ENCODE measurements at places on chromosomes 6 and 20. TPM values are rescaled to one million over a fixed set of nuclear protein-coding genes. Genes with fewer than 3 reads are reported as not detected.

Gene COL19A1
- 12.1 TPM for total RNA-seq

Gene TSPO2
- total RNA-seq: not detected

Gene FNDC11
- 0.31 TPM for total RNA-seq

Gene KHDC3L
- 0.83 TPM for total RNA-seq

Gene SFTA2
- total RNA-seq: not detected

Gene SLC17A3
- not detected for total RNA-seq

Gene SRSF12
- 8.2 TPM for total RNA-seq

- no peak for DNase-seq
Observed at GRCh38 chr20:19583532-19584175, 174.4 kb upstream of the RIN2 start.

GRCh38 chr6:4323322-4323721 lies 187.9 kb upstream of the ECI2 start:
- DNase-seq: no peak

DNA sequence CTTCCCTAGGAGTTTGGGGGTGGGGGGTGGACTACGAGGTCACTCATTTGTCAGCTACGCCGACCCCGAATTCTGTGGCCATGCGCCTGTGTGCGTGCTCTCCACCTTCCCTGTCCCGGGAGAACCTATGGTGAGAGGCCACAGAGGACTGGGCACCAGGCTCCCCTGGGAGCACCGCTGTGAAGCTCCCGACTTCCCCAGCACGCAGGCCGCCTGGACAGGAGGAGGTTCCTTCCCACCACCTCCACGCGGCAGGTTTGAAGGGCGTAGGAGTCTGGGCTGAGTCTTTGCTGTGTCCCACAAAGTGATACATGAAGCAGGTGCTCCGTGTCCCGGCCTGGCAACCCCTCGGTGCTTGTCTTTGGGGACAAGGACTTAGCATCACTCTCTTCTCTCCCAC lies 107.2 kb downstream of the CDH4 start:
- no peak for DNase-seq

GRCh38 chr6:113347436-113347835 lies 509.7 kb upstream of the MARCKS start:
- no peak for DNase-seq

- no peak for DNase-seq
Observed at GRCh38 chr6:111076024-111076695, 11.1 kb upstream of the SLC16A10 start.

GRCh38 chr6:127533011-127533410 lies 13.9 kb upstream of the MTCL3 start:
- DNase-seq: no peak

DNA sequence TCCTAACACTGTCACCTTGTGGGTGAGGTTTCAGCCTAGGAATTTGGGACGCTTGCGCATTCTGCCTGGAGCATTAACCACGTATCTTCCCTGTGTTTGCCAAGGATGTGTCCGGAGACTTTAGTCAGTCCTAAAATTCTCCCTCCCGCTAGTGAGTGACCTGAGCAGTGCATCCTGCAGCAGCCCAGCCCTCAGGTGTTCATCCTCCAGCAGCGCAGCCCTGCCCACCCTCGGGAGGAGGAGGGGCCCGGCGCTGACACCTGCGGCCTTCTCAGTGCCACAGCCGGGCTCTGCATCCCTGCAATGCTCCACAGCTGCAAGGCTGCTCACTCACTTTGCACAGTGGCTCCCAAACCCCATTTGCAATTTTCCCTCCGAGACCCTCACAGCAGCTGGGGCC lies 79.5 kb downstream of the ERMARD start:
- DNase-seq: no peak

DNA sequence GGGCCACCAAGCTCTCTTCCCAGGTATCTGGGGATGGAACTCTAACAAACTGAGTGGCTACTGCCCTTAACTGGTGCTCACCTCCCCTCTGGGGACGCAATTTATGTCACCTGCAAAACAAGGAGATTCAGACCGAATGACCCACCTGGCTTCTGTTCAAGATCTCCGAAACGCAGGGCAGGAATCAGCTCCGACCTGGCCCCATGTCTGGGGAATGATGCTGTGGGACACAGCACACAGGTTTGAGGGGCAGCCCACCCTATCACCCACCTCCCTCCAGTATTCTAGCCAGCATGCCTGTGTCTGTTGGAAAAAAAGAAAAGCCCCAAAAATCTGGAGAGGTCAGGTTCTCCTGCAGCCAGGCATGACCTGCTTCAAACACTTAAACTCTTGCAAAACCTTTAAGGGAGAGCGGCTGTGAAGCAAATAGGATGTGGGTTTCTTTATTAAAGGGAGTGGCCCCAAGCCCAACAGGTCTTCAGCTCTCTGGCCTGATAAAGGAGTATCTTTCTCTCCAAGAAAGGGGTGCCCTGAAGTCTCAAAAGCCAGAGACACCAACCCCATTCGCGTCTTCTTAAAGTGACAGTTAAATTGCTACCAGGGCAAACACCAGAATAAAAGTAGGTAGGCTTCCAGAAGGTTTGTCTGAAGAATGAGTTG lies 6.4 kb downstream of the PREX1 start:
- no peak for DNase-seq

GRCh38 chr20:58639182-58640146 lies 11.6 kb upstream of the STX16 start:
- DNase-seq: no peak

GRCh38 chr20:42193119-42193518 lies 574.9 kb upstream of the CHD6 start:
- no peak for DNase-seq

DNA sequence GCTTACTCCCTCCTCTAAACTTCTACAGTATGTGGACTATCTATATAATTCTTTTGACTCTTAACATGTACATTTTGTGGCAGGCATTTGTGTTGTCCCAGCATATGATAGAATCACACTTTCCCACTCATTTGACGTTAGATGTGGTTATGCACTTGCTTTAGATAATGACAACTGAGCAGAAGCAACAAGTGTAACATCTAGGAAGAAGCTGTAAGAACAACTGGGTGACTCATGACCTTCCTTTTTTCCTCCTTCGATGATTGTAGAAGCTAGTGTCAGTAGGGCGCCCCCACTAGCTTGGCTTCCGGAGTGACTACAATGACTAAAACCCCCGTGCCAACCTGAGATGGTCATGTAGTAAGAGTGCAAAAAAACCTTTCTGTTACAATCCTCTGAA lies 74.6 kb upstream of the CEP85L start:
- no peak for DNase-seq
